ENCODE measurements at places on chromosomes 1 and 21. TPM values are rescaled to one million over a fixed set of nuclear protein-coding genes. Genes with fewer than 3 reads are reported as not detected.

DNA sequence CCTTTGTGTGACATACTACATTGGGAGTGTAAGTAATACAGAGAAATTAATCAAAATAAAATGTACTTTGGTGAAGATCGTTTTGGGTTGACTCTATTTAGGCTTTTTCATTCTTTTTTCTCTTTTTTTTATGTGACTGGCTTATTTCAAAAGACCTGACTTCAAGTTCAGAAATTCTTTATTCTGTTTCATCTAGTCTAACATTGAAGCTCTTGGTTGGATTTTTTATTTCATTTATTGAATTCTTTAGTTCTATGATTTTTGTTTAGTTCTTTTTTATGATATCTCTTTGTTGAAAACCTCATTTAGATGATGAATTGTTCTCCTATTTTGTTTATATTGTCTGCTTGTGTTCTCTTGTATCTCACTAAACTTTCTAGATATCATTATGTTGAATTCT, 35.6 kb downstream of the SLC35A3 start:
- DNase-seq, result no peak

SPRR2D gene
- polyA plus RNA-seq, result not detected

DNA sequence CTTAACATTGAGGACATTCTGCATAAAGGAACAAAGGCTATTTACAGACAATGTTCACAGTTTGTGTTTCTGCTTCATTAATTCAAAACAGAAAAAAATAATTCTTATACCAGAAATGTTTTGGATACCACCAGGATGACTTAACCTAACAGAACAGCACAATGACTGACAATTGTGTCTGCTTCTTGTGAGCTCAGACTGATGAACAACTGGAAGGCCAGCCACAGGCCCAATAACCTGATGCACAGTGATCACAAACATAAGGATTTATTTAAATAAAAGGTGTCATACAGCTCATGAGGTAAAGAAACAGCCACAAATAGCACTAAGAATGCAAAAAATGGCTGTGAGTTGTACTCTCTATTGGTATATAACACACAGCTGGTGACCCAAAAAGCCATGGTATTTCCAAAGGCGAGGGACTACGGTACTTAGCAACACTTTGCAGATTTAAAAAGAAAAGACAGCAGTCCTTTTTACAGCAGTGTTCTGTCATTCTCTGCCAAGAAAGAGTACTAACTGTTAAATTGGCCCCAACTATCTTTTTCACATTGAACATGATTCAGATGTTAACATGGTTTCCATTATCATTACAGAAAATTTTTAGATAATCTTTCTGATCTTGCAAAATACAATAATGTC, 32.1 kb upstream of the DDAH1 start:
- DNase-seq, result no peak

DNA sequence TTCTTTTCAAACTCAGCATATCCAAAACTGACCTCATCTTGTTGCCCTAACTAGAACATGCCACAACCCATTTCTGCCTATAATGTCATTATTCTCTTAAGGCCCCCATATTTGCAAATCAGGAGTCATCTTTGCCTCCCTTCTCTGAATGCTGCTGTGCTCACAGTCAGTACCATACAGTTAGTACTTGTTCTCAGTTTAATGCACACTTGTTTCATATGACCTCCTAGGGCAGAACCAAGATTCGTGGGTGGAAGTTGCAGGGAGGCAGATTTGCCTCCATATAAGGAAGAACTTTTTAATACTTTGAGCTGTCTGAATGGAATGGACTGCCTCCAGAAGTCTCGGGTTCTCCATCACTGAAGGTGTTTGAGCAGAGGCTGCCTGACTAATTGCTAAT, 9.2 kb downstream of the CAP1 start:
- DNase-seq, result no peak

DNA sequence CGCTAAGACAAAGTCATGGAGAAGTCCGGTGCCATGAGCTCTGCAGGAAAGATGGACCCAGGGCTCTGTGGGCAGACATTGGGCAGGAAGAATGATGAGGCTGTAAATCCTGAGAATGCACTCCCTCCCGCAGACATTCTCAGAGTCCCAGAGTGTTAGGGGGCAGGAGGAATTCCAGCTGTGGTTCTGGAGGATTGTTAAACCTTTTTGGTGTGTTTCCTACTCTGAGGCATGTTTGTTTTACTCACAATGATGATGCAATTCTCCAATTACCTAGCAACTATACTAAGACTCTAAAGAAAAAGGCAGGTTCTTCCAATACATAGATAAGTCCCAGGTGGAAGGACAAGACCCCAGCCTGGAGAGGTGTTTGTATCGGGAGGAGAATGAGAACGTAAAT, 2.8 kb upstream of the CAPN9 start:
- DNase-seq, result no peak

DNA sequence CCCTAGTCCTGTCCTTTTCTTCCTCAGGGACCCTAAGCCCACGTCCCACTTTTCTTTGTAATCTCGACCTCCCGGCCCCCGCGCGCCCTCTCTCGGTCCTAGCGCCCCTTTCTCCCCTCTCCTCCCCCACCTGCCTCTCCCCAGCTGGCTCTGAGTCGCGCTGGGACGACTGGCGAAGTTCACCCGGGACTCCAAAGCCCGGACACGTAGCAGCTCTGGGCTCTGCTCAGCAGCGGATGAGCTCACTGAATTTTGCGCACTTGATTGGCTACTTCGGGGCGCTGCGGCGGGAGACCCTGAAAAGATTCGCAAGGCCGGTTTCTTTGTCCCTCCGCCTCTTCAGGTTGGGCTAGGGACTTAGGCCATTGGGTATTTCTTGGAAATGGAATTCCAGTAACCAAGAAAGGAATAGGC, 16.3 kb upstream of the ACKR1 start:
- DNase-seq, result no peak

- no peak for DNase-seq
These were observed 7.6 kb downstream of the GPA33 start for GRCh38 chr1:167082511-167083027.

RIPK4 gene
- polyA plus RNA-seq, result not detected

DNA sequence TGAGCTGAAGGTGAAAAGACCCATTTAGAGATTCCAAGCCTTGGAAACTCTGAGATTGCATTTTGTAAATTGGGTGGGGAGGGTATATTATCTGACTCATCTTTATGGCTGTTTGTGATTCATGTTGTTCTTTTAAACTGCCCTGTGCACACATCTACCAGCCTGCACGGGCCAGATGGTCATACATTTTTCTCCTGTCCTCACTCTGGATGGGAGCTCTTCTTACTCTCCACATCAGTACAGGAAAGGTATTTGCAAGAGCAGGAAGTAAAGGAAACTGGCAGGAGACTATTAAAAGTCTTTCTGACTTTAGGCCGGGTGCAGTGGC, 14.3 kb upstream of the NMNAT2 start:
- no peak for DNase-seq

DNA sequence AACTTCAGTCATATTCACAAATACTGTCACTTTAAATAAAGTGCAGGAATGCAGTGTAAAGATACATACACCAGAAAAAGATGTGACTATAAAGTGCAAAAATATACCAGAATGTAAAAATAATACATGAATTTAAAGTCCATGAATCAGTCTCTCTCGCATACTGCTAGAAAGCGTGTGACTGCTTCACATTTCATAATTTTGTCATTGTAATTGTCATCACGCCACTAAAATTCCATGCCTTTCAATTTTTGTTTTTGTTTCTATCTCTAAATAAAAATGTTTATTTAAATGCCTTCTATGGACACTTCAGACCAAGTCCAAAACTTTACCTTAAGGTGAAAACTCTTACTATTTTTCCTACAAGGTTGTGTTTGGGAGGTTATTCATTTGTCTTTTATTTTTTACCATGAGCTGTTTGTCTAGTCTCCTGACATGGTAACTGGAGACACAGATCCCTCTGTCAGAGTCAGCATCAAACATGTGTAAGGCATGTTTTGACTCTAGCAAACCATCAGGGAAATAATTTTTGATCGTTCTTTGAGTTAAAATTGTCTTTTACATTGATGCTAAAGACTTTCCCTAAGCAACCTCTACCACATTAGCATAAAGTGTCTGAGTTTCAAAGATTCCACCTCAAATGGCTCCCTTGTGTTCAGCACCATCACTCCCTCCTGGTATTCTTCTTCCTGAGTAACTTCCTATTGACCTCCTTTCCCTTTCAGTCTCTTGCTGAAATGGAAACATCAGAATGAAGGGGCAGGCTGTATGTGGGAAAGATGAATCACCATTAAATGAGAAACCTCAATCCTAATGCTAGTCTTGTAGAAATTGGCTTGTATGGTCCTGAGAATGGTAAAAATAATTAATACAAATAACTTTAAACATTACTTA, 14.0 kb upstream of the AIM2 start:
- no peak for DNase-seq

- DNase-seq, result no peak
These were observed 10.7 kb downstream of the AMPD2 start for GRCh38 chr1:109630081-109630897.

TP53BP2 gene
- polyA plus RNA-seq, result 19.3 TPM

PTPRU gene
- polyA plus RNA-seq, result not detected

DNA sequence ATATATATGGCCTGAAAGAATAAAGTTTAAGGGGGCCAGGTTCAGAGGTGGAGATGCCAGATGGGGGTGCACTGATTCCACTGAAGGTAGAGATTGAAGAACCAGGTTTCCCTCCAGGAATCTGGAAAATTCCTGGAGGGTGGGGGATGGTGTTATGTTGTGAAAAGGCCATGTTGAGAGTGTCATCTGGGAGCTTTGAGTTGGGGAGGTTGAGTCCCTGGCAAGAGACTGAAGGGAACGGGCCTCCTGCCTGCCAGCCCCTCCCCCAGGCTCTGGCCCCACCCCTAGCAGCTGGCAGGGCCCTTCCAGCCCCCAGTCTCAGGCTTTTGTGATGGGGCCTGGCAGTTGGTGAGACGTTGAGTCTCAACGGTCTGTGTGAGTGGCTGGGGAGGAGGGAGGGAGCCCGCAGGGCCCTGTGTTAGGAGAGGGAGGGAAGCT, 4.1 kb downstream of the PTPRU start:
- no peak for DNase-seq

GRCh38 chr21:44702973-44703730, 6.2 kb downstream of the KRTAP10-12 start:
- DNase-seq, result no peak

PODN gene
- polyA plus RNA-seq, result not detected

MORC3 gene
- polyA plus RNA-seq, result 45.0 TPM

GRCh38 chr1:231836227-231836893, 209.8 kb downstream of the DISC1 start:
- DNase-seq, result no peak

DNA sequence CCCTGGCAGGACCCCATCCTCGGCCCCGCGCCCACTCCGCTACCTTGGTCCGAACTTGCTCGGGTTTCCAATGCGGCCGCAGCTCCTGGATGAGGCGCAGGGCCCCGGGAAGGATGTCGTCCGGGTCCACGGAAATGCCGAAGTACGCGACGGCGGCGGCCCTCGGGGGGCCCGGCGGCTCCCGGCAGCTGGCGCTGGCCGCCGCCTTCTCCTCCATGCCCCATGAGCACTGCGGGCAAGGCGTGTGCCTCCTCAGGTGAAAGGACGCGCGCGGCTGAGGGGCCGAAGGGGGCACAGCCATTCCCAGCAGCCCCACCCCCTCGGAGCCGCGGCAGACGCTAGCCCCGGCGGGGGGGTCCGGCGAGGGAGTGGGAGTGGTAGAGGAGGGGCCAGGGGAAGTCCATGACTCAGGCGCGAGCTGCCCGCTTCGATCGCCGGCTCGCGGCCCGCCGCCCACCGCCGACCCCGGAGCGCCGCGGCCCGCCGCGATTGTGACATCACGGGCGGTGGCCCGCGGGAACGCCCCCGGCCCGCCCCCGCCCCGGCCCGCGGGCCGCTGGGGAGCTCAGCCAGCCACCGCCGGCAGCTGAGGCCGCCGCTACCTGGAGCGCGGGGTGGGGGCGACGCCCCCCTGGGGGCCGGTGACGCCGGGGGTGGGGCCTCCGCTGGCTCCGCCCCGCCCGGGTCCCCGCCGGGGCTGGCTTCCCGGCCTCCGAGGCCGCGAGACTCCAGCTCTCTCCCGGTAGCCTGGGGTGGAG, at the start of gene ETNK2:
TSS of gene ETNK2 (minus strand) at position 493 of the 758 bp plus-strand sequence. CDS start at position 301, 192 bp downstream.
- peak; percentile 77 for DNase-seq

NDUFV3 gene
- polyA plus RNA-seq, result 23.6 TPM

GRCh38 chr21:41121785-41122415, 46.1 kb upstream of the BACE2 start:
- DNase-seq, result no peak

NBPF1 gene
- 10.4 TPM for polyA plus RNA-seq

Measured in CD4-positive, alpha-beta memory T cell (primary cell).